Amniotic epithelial cell (primary cell): ENCODE measurements at places on chromosomes 4 and X.

GRCh38 chr4:6029254-6029653, 11.0 kb upstream of the C4orf50 start:
- DNase-seq: no peak

- DNase-seq: no peak
Measured at GRCh38 chr4:6229095-6229494, 28.7 kb upstream of the JAKMIP1 start.

DNA sequence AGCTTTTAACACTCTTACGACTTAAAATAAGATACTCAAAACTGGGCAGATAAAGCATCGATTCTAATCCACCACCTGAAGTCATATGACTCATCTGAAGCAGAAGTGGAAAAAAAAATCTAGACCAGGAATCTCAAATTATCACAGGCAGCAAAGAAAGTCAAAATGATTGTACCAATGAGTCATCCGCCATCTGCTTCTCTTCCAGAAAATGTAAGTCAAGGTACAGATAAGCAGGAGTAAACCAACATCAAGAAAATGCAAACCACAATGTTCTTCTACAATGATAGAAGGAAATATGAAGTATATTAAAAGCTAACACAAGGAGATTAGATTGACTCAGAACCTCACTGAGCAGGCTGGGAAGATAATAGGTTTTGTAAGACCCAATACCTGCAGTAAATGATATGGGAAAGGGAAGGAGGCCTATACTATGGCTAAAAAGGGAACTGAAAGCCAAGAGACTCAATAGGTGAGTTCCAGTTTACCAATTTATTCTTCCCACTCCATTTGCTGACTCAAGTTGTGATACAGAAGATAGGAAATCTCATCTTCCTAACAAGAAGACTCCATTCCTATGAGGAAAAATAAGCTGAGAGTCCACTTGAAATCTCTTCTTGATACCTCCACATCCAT, 88.4 kb upstream of the TET2 start:
- DNase-seq: peak; percentile 87

DNA sequence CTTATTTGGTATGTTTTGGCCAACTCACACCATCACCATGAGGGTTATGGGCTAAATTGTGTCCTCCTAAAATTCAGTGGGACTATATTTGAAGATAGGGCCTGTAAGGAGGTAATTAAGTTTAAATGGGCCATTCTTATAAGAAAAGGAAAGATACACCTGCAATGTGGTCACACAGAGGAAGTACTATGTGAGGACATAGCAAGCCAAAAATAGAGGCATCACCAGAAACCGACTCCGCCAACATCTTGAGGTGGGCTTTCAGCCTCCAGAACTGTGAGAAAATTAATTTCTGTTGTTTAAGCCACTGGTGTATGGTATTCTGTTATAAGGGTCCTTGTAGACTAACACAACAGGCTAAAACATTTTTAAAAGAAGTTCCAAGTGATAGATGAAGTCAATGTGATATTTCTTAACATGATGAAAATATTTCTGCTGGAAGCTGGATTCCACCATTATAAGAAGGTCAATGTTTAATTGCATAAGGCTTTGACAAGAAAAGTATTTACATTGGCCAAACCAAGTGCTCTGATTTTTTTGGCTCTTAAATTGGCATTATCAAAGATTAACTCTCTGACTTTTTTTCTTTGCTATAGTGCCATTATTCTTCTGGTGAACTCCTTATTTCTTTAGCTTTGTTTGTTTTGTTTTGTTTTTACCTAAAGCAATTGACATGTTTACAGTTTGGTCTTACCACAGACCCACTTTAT, 540.9 kb downstream of the PPARGC1A start:
- DNase-seq: no peak

DNA sequence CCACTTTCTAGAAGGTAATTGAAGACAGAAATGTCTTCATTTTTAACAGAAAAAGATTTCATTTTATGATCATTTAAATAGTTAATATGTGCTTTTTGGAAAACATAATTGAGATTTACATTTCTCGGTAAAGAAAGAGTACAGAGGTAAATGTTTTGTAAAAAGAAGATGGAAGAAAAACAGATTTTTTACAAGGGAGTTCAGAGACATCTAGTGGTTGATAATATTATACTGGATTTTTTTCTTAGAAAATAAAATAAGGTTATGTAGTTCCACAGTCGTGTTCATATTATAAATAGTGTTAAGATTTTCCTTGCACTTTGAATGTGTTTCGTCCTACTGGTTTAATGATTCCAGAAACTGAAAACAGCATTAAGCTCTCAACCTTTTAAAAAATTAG, 60.6 kb downstream of the SMARCA1 start:
- DNase-seq: no peak

GRCh38 chrX:6026429-6026828, 202.2 kb downstream of the NLGN4X start:
- DNase-seq: no peak

DNA sequence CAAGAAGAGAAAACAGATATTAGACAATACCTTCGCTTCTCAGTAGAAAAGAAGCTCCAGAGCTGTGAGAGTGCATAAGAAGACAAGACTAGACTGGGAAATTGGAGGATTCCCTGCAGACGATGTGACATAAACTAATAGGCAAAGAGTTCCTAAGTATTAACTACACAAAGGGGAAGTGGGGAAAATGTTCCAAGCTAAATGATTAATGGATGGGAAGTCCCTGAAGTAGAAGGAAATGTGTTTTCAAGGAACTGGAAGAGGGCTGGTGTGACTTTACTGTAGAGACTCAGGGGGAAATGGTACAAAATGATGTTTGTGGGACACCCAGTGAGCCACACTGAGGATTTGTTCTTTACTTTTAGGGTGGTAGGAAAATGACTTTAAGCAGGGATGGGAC, 69.7 kb upstream of the DCLK2 start:
- no peak for DNase-seq

GRCh38 chr4:43348591-43348990, 456.1 kb downstream of the GRXCR1 start:
- DNase-seq: no peak
